ENCODE measurements at places on chromosomes 5 and 9. TPM values are rescaled to one million over a fixed set of nuclear protein-coding genes. Genes with fewer than 3 reads are reported as not detected.

DNA sequence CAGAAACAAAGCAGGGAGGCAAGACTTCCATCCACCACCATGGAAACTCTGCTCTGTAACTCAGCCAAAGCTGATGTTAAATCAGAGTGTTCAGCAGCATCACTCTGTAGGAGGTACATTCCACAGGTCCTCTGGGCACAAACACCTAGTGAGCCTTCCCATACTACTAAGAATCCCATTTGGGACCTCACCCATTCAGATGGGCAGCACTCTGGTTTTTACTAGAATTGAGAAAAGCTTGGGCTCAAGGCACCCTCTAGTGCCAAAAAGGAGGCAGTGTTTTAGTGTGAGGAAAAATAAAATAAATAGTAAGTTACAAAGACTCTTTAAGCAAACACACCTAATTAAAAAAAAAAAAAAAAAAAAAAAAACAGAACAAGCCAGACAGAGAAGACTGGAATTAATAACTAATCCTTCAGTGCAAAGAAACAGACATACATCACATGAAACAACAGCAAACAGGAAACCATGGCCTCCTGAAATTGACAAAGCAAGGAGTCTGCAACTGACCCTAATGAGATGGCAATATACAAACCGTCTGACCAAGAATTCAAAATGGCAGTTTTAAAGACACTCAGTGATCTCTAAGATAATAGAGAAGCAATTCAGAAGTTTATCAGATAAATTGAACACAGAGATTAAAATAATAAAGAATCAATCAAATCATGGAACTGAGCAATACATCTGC, 159.5 kb downstream of the GNA14 start:
- H3K4me3 ChIP-seq = no peak overlapping the region
- H3K36me3 ChIP-seq = no peaks in the 10 kb centered on the region
- H3K27ac ChIP-seq = no peak overlapping the region
- H3K27me3 ChIP-seq = no peaks in the 10 kb centered on the region
- no peaks in the 10 kb centered on the region for H3K4me1 ChIP-seq
- peak; percentile 50 for DNase-seq

GRCh38 chr5:139178935-139179334, 19.2 kb downstream of the SIL1 start:
- H3K4me3 ChIP-seq = no peak overlapping the region
- H3K36me3 ChIP-seq = no peaks in the 10 kb centered on the region
- no peaks in the 10 kb centered on the region for H3K27me3 ChIP-seq
- H3K27ac ChIP-seq = peak overlapping the region; percentile 96
- DNase-seq = peak; percentile 85
- peaks cover 61% of the 10 kb centered on the region for H3K4me1 ChIP-seq

- no peaks in the 10 kb centered on the region for H3K36me3 ChIP-seq
- H3K27me3 ChIP-seq = no peaks in the 10 kb centered on the region
- no peak overlapping the region for H3K4me3 ChIP-seq
- H3K27ac ChIP-seq = no peak overlapping the region
These were observed 233.3 kb upstream of the GRAMD2B start for GRCh38 chr5:126189862-126190261.

GRCh38 chr5:111792471-111793058, 35.6 kb upstream of the NREP start:
- H3K36me3 ChIP-seq = no peaks in the 10 kb centered on the region
- DNase-seq = no peak
- H3K27me3 ChIP-seq = no peaks in the 10 kb centered on the region
- no peak overlapping the region for H3K4me3 ChIP-seq
- no peaks in the 10 kb centered on the region for H3K4me1 ChIP-seq

GRCh38 chr9:130897848-130898551, 1.4 kb upstream of the QRFP start:
- H3K27me3 ChIP-seq = no peaks in the 10 kb centered on the region
- H3K27ac ChIP-seq = no peak overlapping the region
- peaks cover 2% of the 10 kb centered on the region for H3K36me3 ChIP-seq
- no peak for DNase-seq
- no peak overlapping the region for H3K4me3 ChIP-seq

GRCh38 chr5:88695232-88695631, 187.8 kb downstream of the MEF2C start:
- H3K4me3 ChIP-seq = no peak overlapping the region
- DNase-seq = no peak
- no peaks in the 10 kb centered on the region for H3K4me1 ChIP-seq

DNA sequence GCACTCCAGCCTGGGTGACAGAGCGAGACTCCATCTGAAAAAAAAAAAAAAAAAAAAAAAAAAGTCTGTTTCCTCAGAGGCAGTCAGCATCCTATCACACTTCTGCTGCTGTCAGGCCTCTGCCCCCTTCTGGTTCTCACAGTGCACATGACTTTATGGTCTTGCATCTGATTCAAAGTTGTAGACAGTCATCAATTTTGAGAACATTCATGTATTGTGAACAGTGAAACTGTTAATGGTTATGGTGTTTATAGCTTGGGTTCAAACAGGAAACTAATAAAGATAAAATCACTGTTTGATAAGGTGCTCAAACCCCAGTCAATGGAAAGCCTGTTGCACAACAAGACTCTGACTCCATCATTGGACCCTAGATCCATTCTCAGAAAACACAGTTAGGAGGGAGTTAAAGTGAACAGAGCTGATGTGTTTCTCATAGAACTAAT, 61.4 kb downstream of the FOXD1 start:
- no peak overlapping the region for H3K4me3 ChIP-seq
- no peaks in the 10 kb centered on the region for H3K27me3 ChIP-seq

- no peaks in the 10 kb centered on the region for H3K4me1 ChIP-seq
- H3K4me3 ChIP-seq = no peak overlapping the region
- H3K27ac ChIP-seq = no peak overlapping the region
- H3K36me3 ChIP-seq = peaks cover 3% of the 10 kb centered on the region
These were observed 78.6 kb downstream of the FREM1 start for GRCh38 chr9:14831661-14832060.

DNA sequence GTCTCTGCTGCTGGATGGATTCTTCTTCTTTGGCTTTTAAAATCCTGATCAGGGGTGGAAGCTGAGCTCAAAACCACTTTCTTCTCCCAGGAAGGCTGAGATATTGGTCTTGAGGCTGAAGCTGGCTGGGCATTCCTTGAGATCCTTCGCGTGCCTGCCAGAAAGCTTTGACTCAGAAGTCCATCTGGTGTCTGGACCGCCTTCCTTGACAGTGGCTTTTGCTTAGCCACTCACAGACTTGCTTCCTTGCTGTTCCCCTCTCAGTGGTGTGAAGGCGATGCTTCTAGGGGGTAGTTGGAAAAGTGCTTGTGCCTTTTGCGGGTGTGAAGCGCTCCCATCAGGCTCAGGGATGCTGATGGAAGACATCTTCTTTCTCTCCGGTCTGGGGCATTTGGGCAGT, 45.9 kb downstream of the RGS3 start:
- DNase-seq = peak; percentile 63
- no peak overlapping the region for H3K27ac ChIP-seq
- H3K4me3 ChIP-seq = no peak overlapping the region
- no peaks in the 10 kb centered on the region for H3K4me1 ChIP-seq

DNA sequence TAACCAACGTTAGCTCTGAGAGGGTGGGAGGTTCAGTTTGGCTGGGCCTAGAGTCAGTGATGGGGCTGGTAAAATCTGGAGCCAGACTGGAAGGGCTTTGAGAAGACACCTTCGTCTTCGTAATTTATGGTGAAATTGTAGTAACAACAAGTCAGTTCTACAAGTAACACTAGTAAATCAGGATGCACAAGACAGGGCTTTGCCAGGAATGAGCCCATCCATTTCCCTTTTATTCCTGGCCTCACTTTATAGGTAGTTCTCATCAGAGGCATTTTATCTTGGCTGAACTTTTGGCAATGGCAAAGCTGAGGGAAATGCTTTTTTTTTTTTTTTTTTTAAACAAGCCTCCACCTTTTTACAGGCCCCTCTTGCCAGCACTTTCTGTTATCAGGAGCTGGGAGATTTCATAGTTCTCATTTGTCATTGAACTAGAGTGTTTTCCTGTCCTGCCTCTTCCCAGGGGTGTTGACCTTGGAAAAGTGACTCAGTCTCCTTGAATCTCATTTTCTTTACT, 110.5 kb upstream of the KLF4 start:
- H3K27ac ChIP-seq = peak overlapping the region; percentile 35
- peaks cover 12% of the 10 kb centered on the region for H3K4me1 ChIP-seq
- no peaks in the 10 kb centered on the region for H3K36me3 ChIP-seq
- peak; percentile 27 for DNase-seq
- H3K27me3 ChIP-seq = no peaks in the 10 kb centered on the region

GRCh38 chr9:97505845-97506244, 4.4 kb downstream of the TMOD1 start:
- DNase-seq = no peak
- H3K27ac ChIP-seq = no peak overlapping the region
- no peak overlapping the region for H3K4me3 ChIP-seq
- H3K27me3 ChIP-seq = no peaks in the 10 kb centered on the region

DNA sequence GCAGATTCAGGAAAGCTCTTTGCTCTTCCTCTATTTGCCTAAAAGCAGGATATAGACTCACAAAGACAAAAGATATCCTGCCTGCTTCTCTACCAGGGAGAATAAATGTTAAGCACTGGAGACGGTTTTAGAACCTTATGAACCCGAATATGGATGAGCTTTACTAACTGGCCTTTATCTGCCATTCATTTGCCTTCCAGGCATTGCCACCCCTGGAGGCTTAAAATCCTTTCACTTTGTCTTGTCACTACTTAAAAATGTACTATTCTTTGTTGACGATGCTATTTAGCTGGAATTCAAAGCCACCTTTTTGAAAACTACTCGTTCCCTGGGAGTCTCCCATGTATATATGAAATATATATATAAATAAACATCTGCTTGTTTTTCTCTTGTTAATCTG, 23.2 kb upstream of the LVRN start:
- no peak for DNase-seq
- no peaks in the 10 kb centered on the region for H3K4me1 ChIP-seq
- no peaks in the 10 kb centered on the region for H3K27me3 ChIP-seq
- H3K36me3 ChIP-seq = no peaks in the 10 kb centered on the region
- H3K4me3 ChIP-seq = no peak overlapping the region
- H3K27ac ChIP-seq = no peak overlapping the region

DNA sequence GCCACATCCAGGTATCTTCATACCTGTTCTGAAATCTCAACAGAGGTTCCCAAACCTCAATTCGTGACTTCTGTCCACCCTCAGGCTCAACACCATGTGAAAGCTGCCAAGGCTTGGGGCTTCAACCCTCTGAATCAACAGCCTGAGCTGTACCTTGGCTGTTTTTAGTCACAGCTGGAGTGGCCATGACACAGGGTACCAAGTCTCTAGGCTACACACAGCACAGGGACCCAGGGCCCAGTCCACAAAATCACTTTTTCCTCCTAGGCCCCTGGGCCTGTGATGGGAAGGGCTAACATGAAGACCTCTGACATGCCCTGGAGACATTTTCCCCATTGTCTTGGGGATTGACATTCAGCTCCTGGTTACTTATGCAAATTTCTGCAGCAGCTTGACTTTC, 464.9 kb downstream of the ELAVL2 start:
- no peaks in the 10 kb centered on the region for H3K36me3 ChIP-seq
- no peaks in the 10 kb centered on the region for H3K4me1 ChIP-seq
- no peaks in the 10 kb centered on the region for H3K27me3 ChIP-seq
- DNase-seq = no peak
- H3K4me3 ChIP-seq = no peak overlapping the region
- H3K27ac ChIP-seq = no peak overlapping the region

DNA sequence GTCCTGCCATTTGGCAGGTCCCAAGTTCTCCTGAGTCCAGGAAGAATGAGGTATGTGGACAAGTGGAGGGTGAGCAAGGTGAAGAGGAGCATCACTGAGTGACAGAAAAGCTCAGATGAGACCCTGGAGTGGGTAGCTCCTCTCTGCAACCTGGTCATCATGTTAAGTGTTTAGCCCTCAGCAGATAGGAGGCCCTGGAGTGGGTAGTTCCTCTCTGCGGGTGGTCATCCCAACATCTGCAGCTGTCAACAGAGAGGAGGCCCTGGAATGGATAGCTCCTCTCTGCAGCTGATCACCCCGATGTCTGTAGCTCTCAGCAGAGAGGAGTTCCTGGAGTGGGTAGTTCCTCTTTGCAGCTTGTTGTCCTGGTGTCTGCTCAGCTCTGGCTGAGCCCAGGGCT, 48.4 kb downstream of the NDUFAF2 start:
- no peak overlapping the region for H3K27ac ChIP-seq
- no peaks in the 10 kb centered on the region for H3K4me1 ChIP-seq
- no peaks in the 10 kb centered on the region for H3K27me3 ChIP-seq
- DNase-seq = no peak

- H3K36me3 ChIP-seq = no peaks in the 10 kb centered on the region
- H3K4me3 ChIP-seq = no peak overlapping the region
- no peaks in the 10 kb centered on the region for H3K27me3 ChIP-seq
- no peaks in the 10 kb centered on the region for H3K4me1 ChIP-seq
- H3K27ac ChIP-seq = no peak overlapping the region
These were observed 819.4 kb downstream of the SEMA5A start for GRCh38 chr5:8726383-8727036.

DNA sequence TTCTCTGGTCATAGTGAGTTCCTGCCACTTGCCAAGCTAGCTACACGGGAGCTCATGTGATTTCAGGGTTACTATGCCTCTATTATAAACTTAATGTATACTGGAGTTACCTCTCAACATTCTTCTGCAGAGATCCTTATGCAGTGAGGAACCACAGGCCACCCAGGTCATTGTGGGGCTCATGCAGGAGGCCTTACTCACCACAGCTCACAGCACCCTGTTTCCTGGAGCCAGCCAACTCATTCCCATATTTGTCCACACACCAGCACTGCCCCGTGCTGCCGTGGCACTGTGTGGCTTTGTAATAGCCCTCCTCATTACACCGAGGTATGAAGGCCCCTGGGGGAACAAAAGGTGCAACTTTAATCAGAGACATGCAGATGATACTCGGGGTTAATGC, 520.0 kb downstream of the SPOCK1 start:
- no peaks in the 10 kb centered on the region for H3K36me3 ChIP-seq
- H3K4me3 ChIP-seq = no peak overlapping the region
- no peak overlapping the region for H3K27ac ChIP-seq
- no peaks in the 10 kb centered on the region for H3K4me1 ChIP-seq

The SLC1A1 gene
- 0.57 TPM for total RNA-seq

The TTLL11 gene
- 4.7 TPM for total RNA-seq

The HABP4 gene
- 41.0 TPM for total RNA-seq

The KIF24 gene
- total RNA-seq = 2.7 TPM

The FOXD4L4 gene
- total RNA-seq = 0.42 TPM

All from cardiac muscle cell (in vitro differentiated cells and primary cell).